LNCaP clone FGC (cell line): ENCODE measurements at places on chromosomes 1 and 21.

- no peak for DNase-seq
Observed at GRCh38 chr1:240946926-240947325, 335.0 kb upstream of the GREM2 start.

DNA sequence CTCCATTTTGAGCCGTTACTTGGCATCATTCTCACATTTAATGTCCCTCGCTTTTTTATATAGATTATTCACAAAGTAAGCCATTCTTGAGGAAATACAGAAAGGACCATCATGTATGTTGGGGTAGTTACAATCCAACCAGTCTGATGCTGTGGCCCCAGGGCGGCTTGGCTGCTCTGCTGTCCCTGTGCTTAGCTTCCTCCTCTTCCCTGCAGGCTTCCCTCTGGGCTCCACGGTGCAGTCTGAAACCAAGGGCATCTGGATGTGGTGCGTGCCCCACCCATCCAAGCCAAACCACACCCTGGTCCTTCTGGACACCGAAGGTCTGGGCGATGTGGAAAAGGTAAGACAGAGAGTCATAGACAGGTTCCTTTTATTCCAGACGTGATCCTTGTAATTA lies 5.5 kb downstream of the GBP6 start:
- DNase-seq, result no peak

DNA sequence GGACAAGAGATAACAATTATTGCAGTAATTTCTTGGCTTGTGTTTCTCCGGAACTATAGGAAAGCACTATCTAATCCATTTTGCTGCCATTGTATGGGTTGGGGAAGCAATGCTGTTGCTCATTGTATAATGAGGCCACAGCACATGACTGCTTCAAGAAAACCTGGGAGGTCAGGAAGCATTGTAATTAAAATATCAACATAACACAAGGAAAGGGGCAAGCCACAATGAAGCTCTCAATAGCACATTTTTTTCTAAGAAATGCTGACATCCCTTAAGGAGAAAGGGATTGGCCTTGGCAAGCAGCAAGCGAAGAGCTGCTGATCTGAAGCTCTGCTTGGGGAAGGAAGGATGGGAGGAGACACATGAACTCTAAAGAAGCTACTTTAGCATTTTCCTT lies 44.0 kb downstream of the PLPP3 start:
- no peak for DNase-seq

DNA sequence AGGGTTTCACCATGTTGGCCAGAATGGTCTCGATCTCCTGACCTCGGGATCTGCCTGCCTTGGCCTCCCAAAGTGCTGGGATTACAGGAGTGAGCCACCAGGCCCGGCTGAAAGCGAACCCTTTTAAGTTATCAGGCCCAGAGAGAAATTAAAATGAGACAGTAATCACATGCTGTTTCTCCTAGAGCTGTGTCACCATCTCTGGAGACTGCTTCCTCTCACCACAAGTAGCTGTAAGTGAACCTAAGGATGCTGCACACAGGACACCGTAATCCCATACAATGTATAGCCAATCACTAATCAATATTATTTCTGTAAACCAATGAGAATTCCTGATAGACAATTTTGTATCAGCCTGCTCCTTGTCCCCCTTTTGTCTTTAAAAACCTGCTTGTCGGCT lies 5.7 kb upstream of the CSTB start:
- no peak for DNase-seq

- no peak for DNase-seq
Observed at GRCh38 chr1:101077849-101078248, 52.3 kb upstream of the DPH5 start.

DNA sequence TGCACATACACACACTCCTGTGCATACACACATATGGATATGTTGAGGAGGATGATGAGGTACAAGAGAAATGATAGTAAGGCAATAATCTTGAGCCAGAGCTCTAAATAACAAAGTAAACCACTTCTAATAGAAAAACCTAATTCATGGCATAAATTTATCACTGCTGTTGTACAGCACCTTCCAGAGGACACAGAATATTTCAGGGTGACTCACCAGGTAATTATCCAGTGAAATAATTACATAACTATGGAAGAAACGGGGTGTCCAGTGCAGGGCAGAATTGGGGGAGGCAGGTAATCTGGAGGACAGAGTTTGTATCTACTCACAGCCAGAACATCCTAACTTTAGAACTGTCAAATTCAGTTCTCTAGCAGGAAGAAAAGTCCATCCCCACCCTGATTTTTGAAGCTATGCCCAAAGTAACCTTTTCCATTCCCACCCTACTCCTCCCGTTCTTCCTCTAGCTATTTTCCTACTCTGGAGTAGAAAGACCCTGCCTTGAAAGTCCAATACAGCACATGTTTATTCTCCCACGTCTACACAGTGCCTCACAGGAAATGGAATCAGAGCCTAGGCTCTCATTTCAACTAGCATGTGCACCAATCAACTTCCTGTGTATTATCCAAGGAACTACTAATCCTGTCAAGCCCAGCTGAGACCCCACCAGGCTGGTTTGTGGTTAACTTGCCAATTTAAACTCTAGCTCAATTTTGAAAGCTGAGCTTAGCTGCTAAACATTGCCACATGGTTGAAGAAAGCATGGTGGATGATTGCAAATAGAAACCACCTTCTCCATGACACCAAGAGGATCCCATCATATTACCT lies 96.6 kb downstream of the PTPN14 start:
- no peak for DNase-seq

GRCh38 chr1:4262665-4263064 lies 362.6 kb upstream of the C1orf174 start:
- DNase-seq, result no peak

DNA sequence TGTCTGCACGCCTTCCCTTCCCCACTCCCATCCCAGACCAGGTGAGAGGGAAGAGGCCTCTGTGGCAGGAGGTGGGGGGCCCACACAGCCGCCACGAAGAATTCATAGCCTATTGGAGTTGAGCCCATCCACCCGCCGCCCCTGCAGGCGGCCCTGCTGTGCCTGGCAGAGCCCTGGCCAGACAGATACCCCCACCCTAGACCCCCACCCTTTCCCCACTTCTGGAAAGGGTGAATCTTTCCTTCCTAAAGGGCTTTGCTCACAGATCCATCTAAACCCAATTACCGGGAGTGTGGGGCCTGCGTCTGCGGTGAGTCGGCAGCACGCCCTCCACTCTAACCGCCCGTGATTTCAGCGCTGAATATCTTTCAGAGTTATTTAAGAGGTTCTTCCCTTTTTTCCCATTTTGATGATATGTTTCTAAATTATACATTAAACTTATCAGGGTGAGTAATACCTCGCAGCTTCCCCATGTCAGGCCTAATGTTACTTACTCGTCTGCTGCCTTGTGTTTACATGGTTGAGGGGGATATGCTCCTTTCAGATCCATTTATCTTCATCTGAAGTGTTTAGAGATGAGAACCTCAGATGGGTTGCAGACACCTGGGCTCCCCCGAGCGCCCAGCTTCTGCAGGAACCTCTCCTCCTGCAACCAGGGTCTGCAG lies 183.9 kb upstream of the VAMP3 start:
- no peak for DNase-seq

GRCh38 chr1:62342270-62342669 lies 23.0 kb upstream of the KANK4 start:
- DNase-seq, result no peak

- DNase-seq, result no peak
Observed at GRCh38 chr1:47771751-47772150, 225.4 kb downstream of the TRABD2B start.

- DNase-seq, result no peak
Observed at GRCh38 chr1:151693057-151693651, 23.4 kb downstream of the CELF3 start.
